Right lobe of liver (tissue), 6 donors: ENCODE measurements at places on chromosomes 3 and 15. TPM values are rescaled to one million over a fixed set of nuclear protein-coding genes. Genes with fewer than 3 reads are reported as not detected.

DNA sequence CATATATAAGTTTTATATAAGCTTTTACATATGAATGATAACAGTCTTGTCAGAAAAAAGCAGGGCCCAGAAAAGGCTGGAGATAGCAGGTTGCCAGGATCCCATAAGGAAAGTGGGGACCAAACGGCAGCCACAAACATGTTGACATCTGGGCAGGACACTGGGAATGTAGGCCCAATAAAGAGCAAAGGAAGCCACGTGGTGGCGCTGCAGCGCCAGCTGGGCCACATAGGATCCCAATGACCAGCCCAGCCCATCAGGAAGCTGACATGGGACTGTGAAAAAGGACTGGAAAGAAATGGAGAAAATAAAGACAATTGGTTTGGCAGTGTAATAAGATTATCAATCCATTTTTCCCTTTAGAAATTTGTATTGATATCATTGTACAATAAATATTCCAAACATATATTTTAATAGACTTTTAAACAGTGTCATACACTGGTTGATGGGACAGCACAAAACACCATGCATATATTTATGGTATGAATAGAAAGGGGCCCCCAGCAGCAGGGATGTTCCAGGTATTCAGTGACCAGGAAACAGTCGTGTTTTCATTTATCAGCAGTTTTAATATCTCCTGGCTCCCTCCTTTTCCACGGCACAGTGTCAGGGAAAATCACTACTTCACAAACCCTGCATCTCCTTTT lies 89.0 kb upstream of the STRIT1 start:
- no peaks in the 10 kb centered on the region for H3K36me3 ChIP-seq
- no peaks in the 10 kb centered on the region for H3K4me1 ChIP-seq
- peak; percentile 76 for DNase-seq
- H3K4me3 ChIP-seq, result no peak overlapping the region
- no peaks in the 10 kb centered on the region for H3K27me3 ChIP-seq

GPR171 gene
- 0.29 TPM for total RNA-seq

CASR gene
- total RNA-seq, result 0.15 TPM

SST gene
- total RNA-seq, result not detected

GRCh38 chr3:111323019-111323418 lies 219.0 kb upstream of the CD96 start:
- no peak for DNase-seq
- no peaks in the 10 kb centered on the region for H3K4me1 ChIP-seq
- no peaks in the 10 kb centered on the region for H3K27me3 ChIP-seq
- no peak overlapping the region for H3K4me3 ChIP-seq
- H3K36me3 ChIP-seq, result no peaks in the 10 kb centered on the region
- no peak overlapping the region for H3K27ac ChIP-seq

GRCh38 chr3:179563271-179563783 lies 601 bp downstream of the ACTL6A start:
- H3K4me3 ChIP-seq, result peak overlapping the region; percentile 99
- DNase-seq, result peak; percentile 77
- peaks cover 9% of the 10 kb centered on the region for H3K4me1 ChIP-seq
- H3K27me3 ChIP-seq, result no peaks in the 10 kb centered on the region

DNA sequence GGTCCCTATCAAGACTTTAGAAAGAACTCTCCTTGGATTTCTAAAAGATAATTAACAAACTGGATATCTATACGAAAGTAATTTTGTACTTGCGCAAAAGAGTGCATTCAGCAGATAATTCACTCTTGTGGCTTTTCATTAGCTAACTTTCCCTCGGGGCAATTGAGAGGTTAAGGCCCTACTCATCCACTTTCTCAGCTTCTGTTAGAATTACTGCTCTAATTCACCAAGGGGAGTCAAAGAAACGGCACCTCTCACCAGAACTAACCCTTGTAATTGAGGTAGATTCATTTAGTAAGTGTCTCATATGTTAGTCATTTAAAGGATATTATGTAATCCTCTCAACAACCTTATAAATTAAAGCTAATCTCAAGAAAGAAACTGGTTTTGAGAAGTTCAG lies 22.5 kb upstream of the MB21D2 start:
- H3K36me3 ChIP-seq, result no peaks in the 10 kb centered on the region
- no peak overlapping the region for H3K27ac ChIP-seq
- no peak for DNase-seq
- H3K4me3 ChIP-seq, result no peak overlapping the region
- no peaks in the 10 kb centered on the region for H3K4me1 ChIP-seq

CCR8 gene
- total RNA-seq, result not detected

DNA sequence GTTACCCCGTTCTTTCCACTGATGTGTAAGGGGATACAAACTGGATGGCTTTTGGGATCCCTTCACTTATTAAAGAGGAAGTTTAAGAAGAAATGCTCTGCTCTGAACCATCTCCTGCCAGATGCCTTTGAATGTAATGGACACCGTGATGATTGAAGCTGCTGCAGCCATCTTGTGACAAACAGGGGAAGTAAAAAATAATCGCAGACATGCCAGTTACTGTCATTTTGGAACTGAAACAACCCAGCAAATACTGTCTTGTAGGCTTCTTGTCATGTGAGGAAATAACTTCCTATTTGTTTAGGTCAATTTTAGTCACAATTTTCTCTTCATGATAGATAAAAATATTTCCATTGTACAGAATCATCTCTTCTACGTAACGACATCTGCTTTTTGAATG lies 224.0 kb downstream of the CHL1 start:
- H3K27me3 ChIP-seq, result no peaks in the 10 kb centered on the region
- H3K27ac ChIP-seq, result no peak overlapping the region
- H3K4me1 ChIP-seq, result no peaks in the 10 kb centered on the region
- no peaks in the 10 kb centered on the region for H3K36me3 ChIP-seq

- H3K27me3 ChIP-seq, result peaks cover 24% of the 10 kb centered on the region
- no peaks in the 10 kb centered on the region for H3K36me3 ChIP-seq
- no peak overlapping the region for H3K27ac ChIP-seq
- no peaks in the 10 kb centered on the region for H3K4me1 ChIP-seq
- DNase-seq, result no peak
Observed at GRCh38 chr3:184230081-184230602, 757 bp downstream of the VWA5B2 start.

DNA sequence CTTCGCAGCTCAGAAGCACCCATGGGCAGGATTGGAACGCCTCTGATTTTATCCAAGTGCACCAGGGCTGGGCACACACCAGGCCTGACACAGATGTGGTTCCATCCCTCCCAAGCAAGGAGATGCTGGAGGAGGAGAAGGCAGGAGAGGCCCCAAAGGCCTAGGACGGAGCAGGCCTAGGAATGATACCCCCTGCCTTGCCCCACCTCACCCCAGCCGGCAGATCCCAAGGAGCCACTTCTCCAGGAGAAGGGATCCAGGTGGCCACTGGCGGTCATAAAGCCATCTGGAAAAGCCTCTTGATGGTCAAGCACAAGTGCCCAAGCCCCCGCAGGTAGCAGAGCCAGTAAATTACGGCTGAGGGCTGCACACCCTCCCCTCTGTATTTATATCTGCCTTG lies 211.8 kb downstream of the TBC1D2B start:
- no peaks in the 10 kb centered on the region for H3K36me3 ChIP-seq
- H3K27ac ChIP-seq, result no peak overlapping the region
- no peak overlapping the region for H3K4me3 ChIP-seq

CX3CR1 gene
- total RNA-seq, result not detected

CLDN18 gene
- total RNA-seq, result not detected

GRCh38 chr15:92062505-92062904 lies 209.0 kb downstream of the SLCO3A1 start:
- no peaks in the 10 kb centered on the region for H3K27me3 ChIP-seq
- H3K36me3 ChIP-seq, result no peaks in the 10 kb centered on the region
- no peak for DNase-seq
- H3K4me3 ChIP-seq, result no peak overlapping the region

GRCh38 chr3:50237133-50237651 lies 1.2 kb downstream of the GNAI2 start:
- peaks cover 40% of the 10 kb centered on the region for H3K4me1 ChIP-seq
- H3K36me3 ChIP-seq, result no peaks in the 10 kb centered on the region
- H3K27me3 ChIP-seq, result no peaks in the 10 kb centered on the region
- H3K4me3 ChIP-seq, result peak overlapping the region; percentile 77
- peak overlapping the region; percentile 94 for H3K27ac ChIP-seq

ALG1L2 gene
- total RNA-seq, result 1.3 TPM

- H3K36me3 ChIP-seq, result no peaks in the 10 kb centered on the region
- no peak overlapping the region for H3K27ac ChIP-seq
- no peaks in the 10 kb centered on the region for H3K27me3 ChIP-seq
- no peak overlapping the region for H3K4me3 ChIP-seq
- no peak for DNase-seq
Observed at GRCh38 chr15:27238209-27238608, 267.2 kb downstream of the GABRG3 start.

CCR4 gene
- total RNA-seq, result 0.10 TPM

DNA sequence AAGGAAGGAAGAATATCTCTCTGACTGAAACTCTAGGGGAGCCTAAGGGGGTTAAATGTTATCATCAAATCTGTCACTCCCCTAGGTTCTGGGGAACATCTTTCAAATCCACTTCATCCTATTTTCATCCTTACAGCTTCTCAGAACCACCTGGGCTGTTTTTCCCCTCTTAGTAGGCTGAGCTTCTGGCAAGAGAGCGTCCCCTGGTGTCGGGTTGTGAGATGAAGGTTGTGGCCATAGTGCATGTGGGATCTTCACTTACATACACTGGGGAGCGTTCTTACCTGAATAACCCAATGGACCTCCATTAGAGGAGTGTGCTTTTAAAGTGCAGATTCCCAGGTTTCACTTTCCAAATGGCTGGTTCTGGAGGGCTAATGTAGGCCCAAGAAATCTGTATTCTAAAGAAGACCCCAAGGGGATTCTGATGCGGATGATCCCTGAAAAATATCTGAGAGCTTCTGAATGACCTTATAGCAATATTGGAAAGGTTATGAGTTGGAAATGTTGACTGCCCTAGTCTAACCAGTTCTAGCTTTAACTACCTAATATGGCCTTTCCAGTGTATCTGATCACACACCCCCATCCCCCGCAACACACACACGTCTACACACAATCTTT lies 663.7 kb downstream of the AGBL1 start:
- no peaks in the 10 kb centered on the region for H3K36me3 ChIP-seq
- no peak overlapping the region for H3K27ac ChIP-seq
- no peak overlapping the region for H3K4me3 ChIP-seq
- H3K27me3 ChIP-seq, result no peaks in the 10 kb centered on the region

ZNF860 gene
- 0.06 TPM for total RNA-seq

DNA sequence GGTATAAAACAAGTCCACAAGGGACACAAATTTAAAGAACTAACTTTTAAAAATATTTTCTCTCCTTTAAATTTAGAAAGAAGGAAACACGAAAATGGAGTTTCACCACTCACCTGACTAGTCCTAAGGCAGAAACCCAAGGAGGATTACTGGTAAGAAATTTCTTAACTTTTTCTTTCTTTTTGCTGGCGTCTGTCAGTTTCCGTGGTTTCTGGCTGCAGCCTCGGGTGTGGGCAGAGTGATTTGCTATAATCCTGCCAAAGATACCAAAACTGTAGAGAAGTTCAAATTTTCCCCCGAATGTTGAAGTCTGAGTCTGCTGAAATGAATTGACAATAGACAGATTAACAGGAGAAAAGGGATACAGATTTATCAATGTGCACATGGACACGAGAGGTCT lies 843.6 kb upstream of the ALCAM start:
- no peak overlapping the region for H3K4me3 ChIP-seq
- DNase-seq, result no peak
- no peaks in the 10 kb centered on the region for H3K4me1 ChIP-seq
- H3K27ac ChIP-seq, result no peak overlapping the region

STRIT1 gene
- not detected for total RNA-seq

TP53BP1 gene
- 4.9 TPM for total RNA-seq

ISLR gene
- total RNA-seq, result 2.3 TPM

DNA sequence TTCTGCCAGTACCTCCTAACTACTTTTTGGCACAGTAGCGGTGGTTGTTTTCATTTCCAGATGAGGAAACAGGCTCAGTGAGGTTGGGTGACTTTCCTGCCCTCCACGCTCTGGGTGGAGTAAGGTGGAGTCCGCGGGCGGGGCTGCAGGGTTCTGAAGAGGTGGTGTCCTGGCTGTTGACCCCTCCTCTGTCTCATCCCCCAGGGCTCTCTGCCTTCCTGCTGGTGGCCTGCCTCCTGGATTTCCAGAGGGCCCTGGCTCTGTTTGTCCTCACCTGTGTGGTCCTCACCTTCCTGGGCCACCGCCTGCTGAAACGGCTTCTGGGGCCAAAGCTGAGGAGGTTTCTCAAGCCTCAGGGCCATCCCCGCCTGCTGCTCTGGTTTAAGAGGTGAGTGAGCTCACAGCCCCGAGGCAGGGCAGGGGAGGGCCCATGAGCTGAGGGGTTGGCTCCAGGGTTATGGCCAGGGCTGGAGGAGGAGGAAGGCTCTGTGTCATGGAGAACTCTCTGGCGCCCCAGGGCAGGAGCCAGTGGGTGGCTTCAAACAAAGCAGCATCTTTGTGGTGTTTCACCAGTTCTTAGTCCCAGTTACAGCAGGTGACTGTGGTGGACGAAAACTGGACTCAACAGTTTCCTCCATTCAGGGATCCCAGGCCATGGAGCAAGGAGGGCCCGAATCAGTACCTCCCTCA lies 10.4 kb downstream of the SLC28A1 start:
- DNase-seq, result no peak
- H3K36me3 ChIP-seq, result no peaks in the 10 kb centered on the region
- no peak overlapping the region for H3K27ac ChIP-seq
- H3K4me3 ChIP-seq, result no peak overlapping the region
- no peaks in the 10 kb centered on the region for H3K4me1 ChIP-seq
- H3K27me3 ChIP-seq, result no peaks in the 10 kb centered on the region

PSTPIP1 gene
- 1.2 TPM for total RNA-seq

- H3K27me3 ChIP-seq, result no peaks in the 10 kb centered on the region
- H3K4me3 ChIP-seq, result no peak overlapping the region
- no peaks in the 10 kb centered on the region for H3K36me3 ChIP-seq
- H3K4me1 ChIP-seq, result no peaks in the 10 kb centered on the region
Observed at GRCh38 chr15:93200081-93200836, 111.2 kb upstream of the RGMA start.

DNA sequence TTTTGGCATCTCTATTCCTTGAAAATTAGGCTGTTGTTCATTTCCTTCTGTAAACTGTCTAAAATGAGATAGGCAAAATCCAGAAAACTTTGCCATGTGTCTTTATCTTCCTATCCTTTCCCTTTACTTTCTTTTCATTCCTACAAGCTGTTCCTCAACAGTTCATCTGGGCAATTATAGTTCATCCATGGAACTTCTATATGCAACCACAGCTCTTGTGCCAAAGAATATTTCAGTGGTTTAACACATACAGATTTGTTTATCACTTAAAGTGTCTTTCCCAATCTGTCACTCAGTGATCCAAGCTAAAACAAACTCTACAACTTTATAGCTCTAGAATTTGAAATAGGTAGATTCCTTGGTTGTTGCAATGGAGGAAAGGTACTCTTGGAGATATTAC lies 230.3 kb upstream of the EPHA6 start:
- no peaks in the 10 kb centered on the region for H3K4me1 ChIP-seq
- no peaks in the 10 kb centered on the region for H3K27me3 ChIP-seq
- no peak overlapping the region for H3K4me3 ChIP-seq
- H3K27ac ChIP-seq, result no peak overlapping the region

DNA sequence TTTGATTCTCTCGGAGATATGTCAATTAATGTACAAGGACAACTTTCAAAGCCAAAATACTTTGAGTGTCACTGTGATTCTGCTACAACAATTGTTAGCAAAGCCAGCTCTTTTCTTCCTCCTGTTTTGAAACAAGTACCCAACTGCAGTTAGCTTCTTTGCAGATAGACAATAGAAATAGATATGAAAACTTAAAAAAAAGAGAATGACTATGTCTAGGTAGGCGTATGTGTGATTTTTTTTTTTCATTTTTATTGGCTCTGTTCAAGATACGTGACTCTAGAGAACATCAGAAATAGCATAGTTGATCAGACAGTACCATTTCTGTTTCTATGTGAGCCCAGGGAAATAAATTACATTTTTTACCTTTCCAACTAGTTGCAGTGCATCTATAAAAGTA lies 142.9 kb upstream of the CNTN4 start:
- H3K27ac ChIP-seq, result no peak overlapping the region
- H3K27me3 ChIP-seq, result no peaks in the 10 kb centered on the region
- H3K36me3 ChIP-seq, result no peaks in the 10 kb centered on the region
- no peak overlapping the region for H3K4me3 ChIP-seq
- DNase-seq, result no peak
- H3K4me1 ChIP-seq, result no peaks in the 10 kb centered on the region
